ENCODE measurements at places on chromosomes 4 and X.

DNA sequence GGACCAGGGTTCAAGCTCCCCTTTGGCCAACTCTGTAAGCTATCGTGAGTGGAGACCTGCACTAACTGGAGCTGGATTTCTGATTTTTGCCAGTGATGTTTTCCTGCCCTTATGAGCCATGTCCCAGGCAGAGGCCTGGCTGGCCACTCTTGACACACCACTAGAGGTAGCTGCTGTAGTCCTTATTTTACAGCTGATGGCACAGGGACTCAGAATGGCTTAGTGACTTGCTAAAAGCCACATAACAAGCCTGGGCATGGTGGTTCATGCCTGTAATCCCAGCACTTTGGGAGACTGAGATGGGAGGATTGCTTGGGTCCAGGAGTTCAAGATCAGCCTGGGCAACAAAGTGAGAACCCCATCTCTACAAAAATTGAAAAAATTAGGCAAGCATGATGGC is 33.4 kb downstream of the CYTL1 start:
- DNase-seq: no peak

- no peak for DNase-seq
Observed at GRCh38 chr4:186685767-186686183, 37.9 kb downstream of the FAT1 start.

DNA sequence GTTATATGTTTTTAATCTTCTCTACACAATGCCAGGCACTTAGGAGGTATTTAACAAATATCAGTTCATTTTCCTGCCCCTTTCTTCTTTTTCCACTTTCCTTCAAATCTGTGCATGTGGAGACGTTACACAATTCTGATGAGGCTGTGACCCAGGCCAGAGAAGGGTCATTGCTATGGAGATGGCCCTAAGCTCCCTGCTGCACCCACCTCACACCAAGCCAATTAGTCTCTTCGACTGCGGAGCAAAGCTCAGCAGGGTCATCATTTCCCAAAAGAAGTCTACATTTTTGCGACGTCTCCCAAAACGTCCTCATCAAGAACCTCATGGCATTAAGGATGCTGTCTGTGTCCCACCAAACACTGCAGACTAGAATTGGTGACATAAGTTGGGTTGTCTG is 28.9 kb upstream of the VEGFD start:
- no peak for DNase-seq

DNA sequence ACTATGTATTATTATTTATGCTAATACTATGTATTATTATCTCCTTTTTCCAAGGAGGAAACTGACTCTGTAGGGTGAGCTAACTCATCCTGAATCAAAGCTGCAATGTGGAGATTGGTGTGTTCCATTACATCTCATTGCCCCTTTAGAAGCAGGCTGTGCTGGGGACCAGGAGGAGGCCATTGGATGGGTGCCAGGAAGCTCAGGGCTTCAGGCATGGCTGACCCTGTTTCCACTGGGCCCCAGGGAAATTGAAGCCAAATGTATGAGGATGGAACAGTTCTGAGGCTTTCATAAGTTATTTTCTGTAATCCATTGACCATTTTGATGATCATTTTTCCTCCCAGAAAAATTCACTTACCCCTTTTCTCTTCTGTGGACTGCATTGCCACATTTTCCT is 418.8 kb upstream of the ZFP42 start:
- DNase-seq: no peak

DNA sequence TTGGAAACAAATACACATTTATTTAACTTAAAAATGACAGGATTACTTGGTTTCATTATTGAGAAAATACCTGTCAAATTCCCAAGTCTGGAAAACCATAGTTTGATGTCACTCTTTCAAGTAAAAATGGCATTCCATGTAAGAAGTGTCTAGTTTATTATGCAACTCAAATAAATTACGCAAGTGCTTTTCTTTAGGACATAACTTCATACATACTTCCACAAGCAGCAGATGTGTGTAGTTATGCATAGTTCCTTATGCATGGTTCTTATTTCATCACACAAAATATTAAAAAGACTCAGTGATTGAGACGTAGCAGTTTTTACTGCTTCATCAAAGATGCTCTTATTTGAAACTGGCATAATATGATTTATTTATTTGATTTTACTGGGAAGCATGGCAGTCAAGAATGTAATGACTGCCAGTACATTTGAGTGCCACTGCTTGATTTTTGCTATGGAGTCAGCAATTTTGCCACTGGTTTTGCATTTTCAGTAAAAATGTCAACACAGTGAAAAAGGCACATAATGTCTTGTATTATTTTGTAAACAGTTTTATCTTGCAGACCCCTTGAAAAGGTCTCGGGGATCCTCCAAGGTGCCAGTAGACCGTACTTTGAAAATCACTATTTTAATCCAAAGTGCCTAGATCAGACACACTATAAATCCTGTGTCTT is 62.1 kb downstream of the CLCN3 start:
- no peak for DNase-seq

- no peak for DNase-seq
Observed at GRCh38 chr4:19492606-19493005, 759.1 kb upstream of the SLIT2 start.

Measured in CD4-positive, alpha-beta T cell (primary cell).